ENCODE measurements at places on chromosomes 5 and 9. TPM values are rescaled to one million over a fixed set of nuclear protein-coding genes. Genes with fewer than 3 reads are reported as not detected.

Gene CYSRT1
- 1.4 TPM for total RNA-seq

Gene AMBP
- 4.0 TPM for total RNA-seq

Gene MAMDC2
- total RNA-seq, result 13.7 TPM

Gene SPARC
- 218 TPM for total RNA-seq

Gene ANKRD20A1
- total RNA-seq, result 1.4 TPM

Gene STPG3
- total RNA-seq, result not detected

GRCh38 chr5:163841-164240 is 27.5 kb upstream of the LRRC14B start:
- DNase-seq, result no peak
- no peaks in the 10 kb centered on the region for H3K36me3 ChIP-seq
- H3K4me3 ChIP-seq, result no peak overlapping the region
- no peaks in the 10 kb centered on the region for H3K27me3 ChIP-seq
- H3K4me1 ChIP-seq, result no peaks in the 10 kb centered on the region

- no peak overlapping the region for H3K27ac ChIP-seq
- no peak overlapping the region for H3K4me3 ChIP-seq
- no peak for DNase-seq
- H3K27me3 ChIP-seq, result no peaks in the 10 kb centered on the region
- no peaks in the 10 kb centered on the region for H3K36me3 ChIP-seq
These were observed 247.4 kb downstream of the NR3C1 start for GRCh38 chr5:143156086-143156485.

DNA sequence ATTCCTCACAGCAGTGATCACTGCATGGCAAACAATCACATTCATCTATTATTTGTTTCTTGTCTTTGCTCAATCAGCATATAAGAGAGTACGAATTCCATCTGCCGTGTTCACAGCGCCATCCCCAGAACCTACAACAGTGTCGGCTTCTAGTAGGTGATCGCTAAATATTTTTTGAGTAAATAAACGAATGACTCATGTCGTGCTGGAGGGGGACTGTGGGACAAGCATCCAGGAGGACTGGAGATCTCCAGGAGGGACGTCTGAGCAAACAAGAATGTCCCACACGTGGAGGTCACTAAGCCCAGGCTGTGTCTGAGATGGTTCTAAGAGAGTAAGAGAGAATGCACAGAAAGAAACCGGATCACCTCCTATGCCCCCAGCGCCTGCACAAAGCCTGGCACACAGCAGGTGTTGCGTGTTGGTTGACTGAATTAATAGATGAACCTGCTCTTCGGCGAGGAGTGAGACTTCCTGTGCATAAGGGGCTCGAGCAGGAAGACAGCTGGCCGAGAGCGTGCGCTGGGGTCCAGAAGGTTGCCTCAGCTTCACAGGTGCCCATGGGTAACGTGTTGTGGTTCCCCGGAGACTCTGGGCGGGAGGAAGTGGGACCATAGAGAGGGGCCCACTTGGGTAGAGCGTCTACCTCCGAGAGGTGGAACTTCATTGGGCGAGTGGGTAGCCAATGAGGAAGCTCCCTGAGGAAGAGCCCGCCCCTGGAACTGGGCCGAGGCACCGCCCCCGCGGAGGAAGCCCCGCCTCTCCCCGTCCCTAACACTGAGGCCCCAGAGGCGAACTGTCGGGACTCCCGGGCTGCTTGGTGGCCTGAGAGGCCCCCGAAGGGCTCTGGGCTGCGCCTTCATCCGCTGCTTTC is 193.0 kb downstream of the MELK start:
- no peaks in the 10 kb centered on the region for H3K4me1 ChIP-seq
- H3K27ac ChIP-seq, result no peak overlapping the region
- H3K27me3 ChIP-seq, result no peaks in the 10 kb centered on the region
- peak overlapping the region; percentile 51 for H3K4me3 ChIP-seq

- H3K27me3 ChIP-seq, result no peaks in the 10 kb centered on the region
- H3K4me1 ChIP-seq, result no peaks in the 10 kb centered on the region
- no peak overlapping the region for H3K4me3 ChIP-seq
These were observed 516.6 kb upstream of the MEF2C start for GRCh38 chr5:89399548-89399947.

DNA sequence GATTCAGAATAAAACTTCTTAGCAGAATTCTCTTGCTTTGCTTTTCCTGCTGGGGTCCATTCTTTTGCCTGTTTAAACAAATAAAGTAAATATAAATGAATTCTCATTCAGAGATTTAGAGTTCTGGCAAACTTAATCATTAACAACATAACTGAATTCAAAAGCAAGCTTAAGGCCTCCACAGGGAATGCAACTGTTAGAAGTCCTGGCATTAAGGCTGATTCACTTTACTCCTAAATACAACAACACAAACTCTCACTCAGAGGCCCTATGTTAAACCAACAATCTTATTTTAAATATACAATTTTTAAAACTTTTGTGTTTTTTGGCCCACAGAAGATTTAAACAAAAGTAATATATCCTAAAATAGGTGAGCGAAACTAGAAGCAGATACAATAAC is 178.3 kb downstream of the AP3B1 start:
- DNase-seq, result no peak
- H3K36me3 ChIP-seq, result peaks cover 8% of the 10 kb centered on the region
- H3K27me3 ChIP-seq, result no peaks in the 10 kb centered on the region
- no peak overlapping the region for H3K27ac ChIP-seq

DNA sequence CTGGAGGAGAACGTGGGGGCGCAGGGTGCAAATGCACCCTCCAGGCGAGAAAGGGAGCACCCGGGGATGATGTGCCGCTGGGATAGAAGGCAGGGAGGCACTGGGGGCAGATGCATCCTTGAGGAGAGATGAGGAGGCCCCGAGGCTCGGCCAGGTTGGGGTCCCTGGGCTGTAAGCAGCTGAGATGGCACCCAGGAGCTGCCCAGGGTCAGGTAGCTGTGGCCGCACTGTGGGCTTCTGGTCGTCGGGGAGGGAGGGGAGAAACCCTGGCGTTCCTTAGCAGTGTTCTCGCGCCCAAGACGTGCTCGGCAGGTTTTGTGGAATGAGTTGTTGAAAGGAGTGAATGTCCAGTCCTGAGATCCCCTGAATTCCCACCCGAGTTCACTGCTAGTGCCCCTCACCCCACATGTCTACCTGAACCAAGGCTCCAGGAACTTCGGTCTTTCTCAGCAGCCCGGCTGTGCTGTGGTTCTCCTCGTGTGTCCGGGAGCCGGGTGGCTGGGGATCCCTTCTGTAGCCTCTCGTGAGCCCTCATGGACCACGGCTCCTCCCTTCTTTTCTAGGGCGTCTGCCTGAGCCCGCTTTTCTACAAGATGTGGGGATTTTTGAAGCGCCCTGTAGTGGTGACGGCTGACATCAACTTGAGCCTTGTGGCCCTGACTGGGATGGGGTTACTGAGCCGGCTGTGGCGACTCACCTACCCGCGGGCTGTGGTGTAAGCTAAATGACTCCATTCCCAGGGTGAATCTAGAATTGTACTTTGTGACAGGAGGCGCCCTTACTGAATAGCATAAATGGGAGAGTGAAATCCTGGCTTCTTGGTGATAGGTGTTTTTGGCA is 1.1 kb downstream of the POMT1 start:
- peaks cover 9% of the 10 kb centered on the region for H3K36me3 ChIP-seq
- H3K27ac ChIP-seq, result no peak overlapping the region
- H3K4me1 ChIP-seq, result peaks cover 9% of the 10 kb centered on the region
- DNase-seq, result peak; percentile 65
- no peaks in the 10 kb centered on the region for H3K27me3 ChIP-seq

- no peaks in the 10 kb centered on the region for H3K27me3 ChIP-seq
- no peak overlapping the region for H3K27ac ChIP-seq
- no peak overlapping the region for H3K4me3 ChIP-seq
- DNase-seq, result peak; percentile 86
These were observed 84.7 kb downstream of the PTTG1 start for GRCh38 chr5:160506006-160507004.
